ENCODE measurements at places on chromosomes 12 and 14.

DNA sequence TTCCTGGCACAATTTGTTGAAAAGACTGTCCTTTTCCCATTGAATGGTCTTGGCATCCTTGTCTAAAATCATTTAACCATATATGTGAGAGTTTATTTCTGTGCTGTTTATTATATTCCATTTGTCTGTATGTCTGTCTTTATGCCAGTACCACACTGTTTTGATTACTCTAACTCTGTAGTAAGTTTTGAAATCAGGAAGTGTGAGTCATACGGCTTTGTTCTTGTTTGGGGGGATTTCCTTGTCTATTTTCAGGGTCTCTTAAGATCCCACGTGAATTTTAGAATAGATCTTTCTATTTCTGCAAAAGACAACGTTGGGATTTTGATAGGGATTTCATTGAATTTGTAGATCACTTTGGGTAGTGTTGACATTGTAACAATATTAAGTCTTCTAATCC is 88.5 kb downstream of the MYRFL start:
- DNase-seq: no peak

GRCh38 chr14:105026802-105027563 is 6.1 kb upstream of the CDCA4 start:
- peak; percentile 66 for DNase-seq

DNA sequence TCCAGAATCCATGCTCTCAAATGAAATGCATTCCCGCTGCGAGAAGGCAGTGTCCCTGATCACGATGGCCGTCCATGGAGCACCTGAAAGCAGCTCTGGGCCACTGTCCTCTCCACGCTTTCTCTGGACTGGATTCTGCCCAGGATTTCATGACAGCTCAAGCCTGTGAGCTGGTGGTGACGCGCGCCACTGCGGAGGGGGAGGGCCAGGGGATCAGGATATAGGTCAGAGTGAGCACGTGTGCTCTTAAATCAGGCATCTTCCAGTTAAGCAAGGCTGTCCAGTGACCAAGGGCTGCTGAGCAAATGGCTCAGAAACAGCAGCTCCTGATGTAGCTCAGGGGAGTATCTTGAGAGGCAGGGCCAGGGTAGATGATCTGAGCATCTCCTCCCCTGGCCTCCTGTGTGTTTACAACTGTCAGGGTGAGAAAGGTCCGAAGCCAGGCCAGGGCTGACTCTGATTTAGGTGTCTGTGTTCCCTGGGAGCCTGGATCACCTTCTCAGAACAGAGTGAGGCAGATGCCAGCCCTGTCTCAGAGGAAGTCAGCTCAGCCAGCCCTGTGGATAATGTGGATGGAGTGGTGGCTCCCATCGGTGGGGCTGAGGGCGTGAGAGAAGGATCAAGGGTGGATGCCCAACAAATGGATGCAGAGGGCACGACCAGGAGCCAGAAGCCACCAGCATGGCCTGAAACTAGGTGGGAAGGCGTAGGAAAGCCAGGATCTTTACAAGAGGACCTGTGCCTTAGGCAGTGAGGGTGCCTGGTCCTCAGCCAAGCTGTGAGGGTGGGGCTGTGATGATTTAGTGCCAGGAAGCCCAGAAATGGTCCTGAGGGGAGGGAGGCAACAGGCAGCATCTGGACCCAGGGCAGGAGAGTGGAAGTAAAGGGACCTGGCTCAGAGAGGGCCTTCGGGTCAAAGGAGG is 55.3 kb downstream of the ELK3 start:
- no peak for DNase-seq

DNA sequence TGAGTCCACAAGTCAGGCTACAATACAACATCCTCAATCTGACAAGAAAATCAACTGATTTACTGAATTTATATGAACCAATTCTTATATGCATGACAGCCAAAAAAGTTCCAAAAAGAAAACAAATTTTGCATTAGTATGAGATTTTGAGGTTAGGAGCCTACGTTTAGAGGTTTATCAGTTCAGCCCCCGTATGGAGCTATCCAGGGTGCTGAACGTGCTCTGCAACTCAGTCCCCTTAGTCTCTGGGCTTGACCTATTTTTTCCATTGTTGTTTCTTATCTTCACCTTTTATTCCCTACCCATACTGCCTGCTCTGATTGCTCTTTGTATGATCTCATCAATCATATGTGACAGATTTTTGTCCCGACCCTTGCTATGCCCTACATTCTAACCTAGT is 693.0 kb downstream of the NRXN3 start:
- peak; percentile 27 for DNase-seq

Data from foreskin melanocyte (primary cell).